Astrocyte of the hippocampus (primary cell): ENCODE measurements at places on chromosomes 13 and 19.

DNA sequence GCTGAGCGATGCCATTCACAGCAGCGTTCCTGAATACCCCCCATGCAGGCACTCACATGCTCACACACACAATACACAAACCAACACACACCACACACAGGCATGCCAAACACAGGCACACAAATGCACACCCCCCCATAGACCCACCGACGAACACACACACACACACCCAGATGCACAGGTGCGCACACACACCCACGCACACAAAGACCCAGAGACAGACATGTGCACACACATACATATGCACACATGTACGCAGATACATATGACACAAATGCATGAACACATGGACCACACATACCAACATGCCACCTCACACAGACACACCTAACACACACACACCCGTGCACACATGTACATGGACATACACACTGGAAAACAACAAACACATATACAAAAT, 7.0 kb upstream of the CSNK1G2 start:
- DNase-seq: no peak

DNA sequence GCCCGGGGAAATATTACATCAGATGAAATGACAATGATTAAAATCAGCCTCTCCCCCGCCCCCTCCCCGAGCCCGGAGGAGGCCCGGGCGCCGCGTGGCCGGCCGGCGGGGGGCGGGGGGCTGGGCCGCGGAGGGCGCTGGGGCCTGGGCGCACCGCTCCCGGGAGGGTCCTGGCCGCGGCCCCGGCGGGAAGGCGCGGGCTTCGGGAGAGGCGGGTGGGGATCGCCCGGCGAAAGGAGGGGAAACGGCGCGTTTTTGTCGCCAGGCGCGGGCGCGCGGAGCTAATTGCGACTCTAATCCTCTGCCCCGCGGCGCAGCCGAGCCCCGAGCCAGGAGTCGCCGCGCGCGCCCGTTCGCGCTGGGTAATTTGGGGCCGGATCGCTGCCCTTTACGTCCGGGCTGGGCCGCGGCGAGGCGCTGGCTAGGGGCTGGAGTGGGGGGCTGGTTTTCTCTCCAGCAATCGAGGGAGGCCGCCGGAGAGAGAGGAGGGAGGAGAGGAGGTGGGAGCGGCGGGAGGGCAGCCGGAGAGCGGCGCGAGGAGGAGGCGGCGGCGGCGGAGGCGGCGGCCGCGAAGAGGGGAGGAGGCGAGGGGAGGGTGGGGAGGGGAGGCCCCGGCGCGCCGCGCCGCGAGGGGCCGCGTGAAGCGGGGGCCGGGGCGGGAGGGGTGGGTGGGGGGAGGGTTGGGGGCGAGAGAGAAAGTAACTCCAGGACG, at the start of gene KCTD15:
Gene KCTD15 (plus strand): TSS at position 707 of the 712 bp plus-strand sequence. CDS start 3,585 bp downstream, outside the sequence.
- DNase-seq: peak; percentile 81

GRCh38 chr13:37138169-37138568, 32.7 kb upstream of the CSNK1A1L start:
- no peak for DNase-seq

DNA sequence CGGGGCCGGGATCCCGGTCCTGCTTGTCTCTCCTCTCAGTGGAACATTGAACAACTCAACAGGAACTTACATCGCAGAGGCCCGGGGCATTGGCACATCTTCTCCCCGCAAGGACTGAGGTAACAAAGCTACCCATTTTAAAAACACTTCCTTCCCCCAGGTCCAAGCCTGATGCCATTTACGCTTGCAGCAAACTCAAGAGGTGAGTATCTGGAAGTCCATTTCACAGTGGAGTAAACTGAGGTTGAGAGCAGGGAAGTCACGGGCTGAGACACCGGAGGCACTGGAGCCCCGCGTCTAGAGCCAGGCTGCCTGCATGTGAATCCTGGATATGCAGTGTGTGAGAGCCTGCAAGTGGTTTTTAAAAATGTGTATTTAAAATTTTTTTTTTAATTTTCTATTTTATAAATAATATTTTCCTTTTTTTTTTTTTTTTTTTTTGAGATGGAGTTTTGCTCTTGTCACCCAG, 492 bp upstream of the PGLYRP1 start:
- no peak for DNase-seq

- no peak for DNase-seq
Observed at GRCh38 chr13:99819967-99820366, 151.6 kb downstream of the ZIC5 start.

DNA sequence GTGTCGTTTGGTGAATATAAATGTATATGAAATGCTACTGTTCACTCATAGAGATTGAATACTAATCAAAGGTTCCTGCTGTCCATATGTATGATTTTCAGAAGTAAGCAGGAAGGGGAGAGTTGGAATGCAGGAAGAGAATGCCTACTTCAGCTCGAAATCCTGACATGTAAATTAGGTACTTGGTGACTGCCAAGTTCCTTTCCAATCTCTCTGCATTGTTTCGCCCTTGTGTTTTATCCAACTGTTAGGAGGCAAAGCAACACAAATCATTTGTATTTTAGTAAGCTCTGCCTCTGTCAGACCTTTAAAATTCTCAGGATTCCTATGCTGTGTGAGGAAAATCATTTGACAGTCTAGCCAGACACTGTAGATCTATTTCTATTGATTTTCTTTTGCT, 9.0 kb downstream of the STARD13 start:
- DNase-seq: peak; percentile 86

DNA sequence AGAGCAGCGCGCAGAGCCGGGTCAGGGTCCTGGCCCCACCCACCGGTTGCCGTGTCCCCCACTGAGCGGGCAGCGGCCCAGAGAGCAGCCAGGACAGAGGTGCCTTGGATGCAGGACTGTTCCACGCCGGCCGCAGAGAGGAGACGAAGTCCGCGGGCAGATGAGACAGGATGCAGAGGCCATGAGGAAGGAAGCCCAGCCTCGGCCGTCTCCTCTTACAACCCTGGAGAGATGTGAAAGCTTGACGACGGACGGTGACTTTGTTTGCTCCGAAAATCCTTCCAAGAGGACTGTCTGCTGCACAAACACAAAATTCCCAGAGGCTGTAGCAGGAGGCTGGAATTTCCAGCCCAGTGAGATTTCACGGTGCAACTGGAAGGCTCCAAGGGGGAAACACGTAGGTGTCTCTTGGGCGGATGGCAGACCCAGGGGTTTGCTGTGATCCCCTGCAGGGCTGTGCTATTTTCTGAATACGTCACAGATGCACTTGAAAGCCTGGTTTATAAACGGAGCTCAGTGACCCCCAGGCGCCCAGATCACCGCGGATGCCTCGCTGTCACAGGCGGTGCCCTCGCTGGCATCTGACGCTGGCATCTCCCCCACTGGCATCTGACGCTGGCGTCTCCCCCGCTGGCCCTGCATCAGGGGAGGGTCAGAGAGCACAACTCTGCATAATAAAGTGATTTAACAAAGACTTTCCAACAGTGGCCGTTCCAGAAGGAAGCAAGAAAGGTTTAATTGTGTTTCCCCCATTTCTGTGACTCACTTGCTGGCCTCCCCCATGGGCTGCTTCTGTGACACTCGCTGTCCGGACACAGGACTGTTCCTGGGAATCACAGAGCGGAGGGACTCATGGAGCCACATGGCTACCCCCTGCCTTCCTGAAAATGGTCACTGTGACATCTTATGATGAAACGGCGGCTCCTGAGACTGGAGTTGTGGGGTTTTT, 62.0 kb upstream of the C13orf46 start:
- peak; percentile 58 for DNase-seq

DNA sequence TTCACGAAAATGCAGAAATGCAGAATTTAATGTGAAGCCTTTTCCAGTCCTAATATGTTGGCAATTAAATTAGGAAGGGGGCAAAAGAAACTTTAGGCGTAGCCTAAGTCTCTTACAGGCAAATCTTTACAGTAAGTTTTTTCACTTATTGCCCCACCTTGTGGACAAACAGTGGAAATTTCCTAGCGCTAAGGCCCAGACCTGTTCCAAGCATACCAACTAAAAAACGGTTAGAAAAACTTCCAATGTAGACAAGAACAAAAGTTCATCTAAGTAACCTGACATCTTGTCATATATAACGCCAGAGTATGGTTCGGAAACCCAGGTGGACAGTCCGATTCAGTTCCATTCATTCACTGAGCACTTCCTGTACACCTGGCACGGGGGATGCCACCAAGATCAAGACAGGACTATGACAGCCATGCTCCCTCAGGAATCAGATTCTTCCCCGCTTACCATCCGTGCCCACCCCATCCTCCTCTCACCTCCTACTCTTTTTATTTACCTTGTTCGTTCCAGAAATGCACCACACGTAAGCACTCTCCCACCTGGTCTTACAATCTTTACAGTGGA, 4.9 kb downstream of the ZAR1L start:
- peak; percentile 72 for DNase-seq

- no peak for DNase-seq
Observed at GRCh38 chr19:31817971-31818797, 468.9 kb upstream of the TSHZ3 start.

- no peak for DNase-seq
Observed at GRCh38 chr19:49355909-49356353, 6.3 kb downstream of the TEAD2 start.

DNA sequence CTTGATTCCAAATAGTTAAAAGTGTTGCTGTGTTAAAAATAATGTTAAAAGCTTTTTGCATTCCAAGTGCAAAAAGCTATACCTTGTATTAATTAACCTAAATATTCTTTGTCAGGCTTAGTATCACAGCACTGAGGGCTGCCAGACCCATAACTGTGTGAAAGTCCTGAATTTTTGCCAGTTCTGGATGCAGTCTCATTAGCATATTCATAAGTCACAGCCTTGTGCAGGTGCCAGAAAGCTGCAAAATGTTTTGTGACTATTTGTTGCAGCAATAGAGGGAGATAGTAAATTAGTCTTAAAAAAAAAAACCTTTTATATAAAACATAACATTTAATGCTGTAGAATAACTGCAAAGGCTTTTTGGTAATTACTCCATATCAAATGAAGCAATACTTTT, 56.6 kb downstream of the SLITRK1 start:
- DNase-seq: peak; percentile 48

DNA sequence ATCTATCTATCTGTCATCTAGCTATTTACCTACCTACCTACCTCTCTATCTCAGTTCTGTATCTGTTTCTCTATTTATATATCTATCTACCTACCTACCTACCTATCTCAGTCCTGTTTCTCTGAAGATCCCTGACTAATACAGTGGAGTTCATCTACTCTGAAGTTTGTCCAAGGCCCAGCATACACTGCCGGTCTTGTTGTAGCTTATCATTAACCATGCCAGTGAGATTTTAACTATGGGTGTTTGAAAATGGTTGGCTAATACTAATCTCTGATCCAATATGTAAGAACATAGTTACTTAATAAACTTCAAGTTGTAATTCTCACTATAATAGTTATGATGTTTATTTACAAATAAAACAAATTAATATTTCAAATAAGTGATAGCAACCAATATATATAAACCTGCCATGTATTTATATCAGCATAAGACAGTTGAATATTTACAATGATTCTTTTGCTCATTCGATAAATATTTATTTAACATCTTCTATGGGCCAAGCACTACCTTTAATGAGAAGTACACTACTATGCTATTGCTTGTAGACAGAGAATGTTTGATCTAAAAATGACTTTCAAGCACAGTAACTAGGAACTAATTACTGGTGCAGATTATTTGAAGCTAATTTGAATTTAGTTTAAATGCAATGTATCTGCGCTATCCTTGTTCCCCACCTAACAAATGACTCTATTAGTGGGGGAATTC, 242.1 kb downstream of the KLF5 start:
- DNase-seq: no peak

- DNase-seq: peak; percentile 15
Observed at GRCh38 chr13:83752141-83752540, 130.1 kb downstream of the SLITRK1 start.

GRCh38 chr19:18846862-18847548, 15.2 kb downstream of the UPF1 start:
- peak; percentile 91 for DNase-seq

DNA sequence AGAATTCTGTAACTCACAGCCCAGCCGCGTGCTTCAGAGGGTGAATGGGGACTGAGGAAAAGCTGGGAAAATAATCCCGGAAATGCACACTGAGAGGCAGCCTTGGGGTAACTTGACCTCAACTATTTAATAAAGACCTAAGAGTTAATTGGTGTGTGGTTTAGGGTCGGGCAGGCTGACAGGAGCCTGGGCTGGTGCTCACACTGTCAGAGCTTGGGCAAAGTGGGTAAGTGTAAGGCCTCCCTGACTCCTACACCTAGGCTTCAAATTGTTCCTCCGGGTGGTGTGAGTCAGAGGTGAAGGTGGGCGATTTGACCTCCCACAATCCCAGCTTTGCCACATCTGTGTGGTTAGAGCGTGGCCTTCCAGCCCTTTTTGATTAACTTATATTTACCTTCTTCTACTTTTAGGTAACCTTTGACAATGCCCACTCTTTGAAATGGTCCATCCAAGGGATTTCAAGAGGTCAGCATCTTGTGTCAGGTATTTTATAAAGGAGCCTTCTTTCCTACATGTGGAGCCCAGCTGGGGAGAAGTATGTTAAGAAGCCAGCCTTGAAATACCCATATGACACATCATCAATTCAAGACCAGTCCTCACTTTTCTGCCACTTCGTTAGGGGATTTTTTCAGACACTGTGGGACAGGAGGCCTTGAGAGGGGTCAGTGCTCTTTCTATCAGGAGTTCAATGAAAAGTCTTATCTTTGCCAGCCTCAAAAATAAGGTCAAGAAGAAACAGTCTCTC, 114.2 kb downstream of the NUFIP1 start:
- peak; percentile 45 for DNase-seq

- peak; percentile 45 for DNase-seq
Observed at GRCh38 chr13:96091164-96092117, 1.5 kb downstream of the HS6ST3 start.

DNA sequence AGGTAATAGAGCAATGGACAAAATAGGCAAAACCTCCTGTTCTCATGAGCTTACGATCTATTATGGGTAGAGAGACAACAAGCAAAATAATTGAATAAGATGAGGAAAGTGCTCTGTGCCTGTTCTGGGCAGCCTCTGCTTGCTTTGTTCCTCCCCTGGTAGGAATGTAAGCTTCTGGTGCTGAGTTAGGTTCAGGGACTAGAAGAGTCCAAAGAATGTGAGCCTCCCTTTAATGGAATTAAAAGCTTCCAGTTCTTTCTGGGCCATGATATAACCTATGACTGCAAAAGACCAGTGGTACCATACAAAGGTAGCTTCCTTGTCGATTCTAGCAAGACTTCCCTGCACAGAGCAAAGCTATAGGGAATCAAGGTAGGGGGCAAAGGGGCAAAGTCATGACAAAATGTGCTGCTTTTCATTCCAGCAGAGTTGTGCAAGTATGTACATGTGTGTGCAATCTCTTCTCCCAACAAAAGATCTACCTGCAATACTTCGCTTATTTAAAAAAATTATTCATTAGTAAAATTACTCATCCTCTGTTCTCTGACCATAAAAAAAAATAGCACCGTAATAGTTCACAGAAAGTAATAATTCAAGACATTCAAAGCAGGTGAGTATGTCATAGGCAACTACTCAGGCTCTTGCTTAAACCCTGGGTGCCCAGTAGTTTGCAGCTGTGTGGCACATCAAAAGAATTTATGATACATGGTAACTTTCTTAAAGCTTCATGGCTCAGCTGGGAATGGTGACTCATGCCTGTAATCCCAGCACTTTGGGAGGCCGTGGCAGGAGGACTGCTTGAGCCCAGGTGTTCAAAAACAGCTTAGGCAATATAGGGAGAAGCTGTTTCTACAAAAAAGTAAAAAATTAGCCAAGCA, 21.4 kb downstream of the ACOD1 start:
- DNase-seq: no peak
